Ascending aorta (tissue), 2 donors: ENCODE measurements at places on chromosomes 16 and 17. TPM values are rescaled to one million over a fixed set of nuclear protein-coding genes. Genes with fewer than 3 reads are reported as not detected.

Gene KRT25
- total RNA-seq, result not detected

Gene TEFM
- total RNA-seq, result 0.43 TPM

Gene MFAP4
- total RNA-seq, result 280 TPM

Gene ADGRG1
- 343 TPM for total RNA-seq

Gene DHRS7C
- total RNA-seq, result not detected

Gene RPRML
- not detected for total RNA-seq

Gene ZFHX3
- 34.8 TPM for total RNA-seq

Gene SULT1A1
- 46.2 TPM for total RNA-seq

Gene CDH11
- 145 TPM for total RNA-seq

Gene SDK2
- 8.1 TPM for total RNA-seq

GRCh38 chr16:84260766-84261554 is 21.1 kb upstream of the KCNG4 start:
- H3K27me3 ChIP-seq, result no peaks in the 10 kb centered on the region
- no peak for DNase-seq
- no peaks in the 10 kb centered on the region for H3K36me3 ChIP-seq
- H3K27ac ChIP-seq, result no peak overlapping the region
- no peaks in the 10 kb centered on the region for H3K4me1 ChIP-seq

DNA sequence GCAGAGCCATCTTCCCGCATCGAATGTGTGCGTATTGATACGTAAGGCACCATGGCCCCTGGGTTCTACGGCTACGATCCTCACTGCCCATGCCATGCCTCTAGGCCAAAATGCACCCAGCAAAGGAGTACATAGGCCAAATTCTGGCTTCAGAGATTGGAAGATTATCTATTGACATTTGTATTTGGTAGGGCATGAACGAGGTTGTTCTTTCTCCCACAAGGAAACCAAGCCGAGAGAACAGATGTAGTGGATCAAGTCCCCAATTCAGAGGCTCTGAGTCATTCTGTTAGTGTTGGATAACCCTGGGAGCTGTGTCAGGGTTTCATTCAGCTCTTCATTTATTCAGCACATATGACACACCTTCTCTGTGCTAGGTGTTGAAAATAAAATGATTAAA is 36.5 kb downstream of the HOXB1 start:
- no peak overlapping the region for H3K4me3 ChIP-seq
- H3K27ac ChIP-seq, result no peak overlapping the region
- peaks cover 6% of the 10 kb centered on the region for H3K4me1 ChIP-seq

DNA sequence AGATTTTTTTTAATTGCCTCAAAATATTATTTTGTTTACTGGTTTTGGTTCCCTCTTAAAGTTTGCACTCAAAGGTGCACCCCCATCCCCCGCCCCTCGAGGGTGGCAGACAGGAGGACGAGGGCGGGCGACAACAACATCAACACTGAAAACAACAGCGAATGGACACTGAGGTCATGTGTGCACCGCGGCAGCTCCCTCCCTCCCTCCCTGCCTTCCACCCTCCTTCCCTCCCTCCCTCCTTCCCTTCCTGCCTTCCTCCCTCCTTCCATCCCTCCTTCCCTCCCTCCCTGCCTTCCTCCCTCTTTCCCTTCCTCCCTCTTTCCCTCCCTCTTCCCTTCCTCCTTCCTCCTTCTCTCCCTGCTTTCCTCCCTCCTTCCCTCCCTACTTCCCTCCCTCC is 1.5 kb upstream of the OSGIN1 start:
- no peak overlapping the region for H3K27ac ChIP-seq
- no peaks in the 10 kb centered on the region for H3K36me3 ChIP-seq
- H3K27me3 ChIP-seq, result no peaks in the 10 kb centered on the region
- no peak for DNase-seq

GRCh38 chr17:60971515-60972369 is 294.1 kb downstream of the BCAS3 start:
- H3K4me1 ChIP-seq, result no peaks in the 10 kb centered on the region
- no peak for DNase-seq
- H3K27me3 ChIP-seq, result no peaks in the 10 kb centered on the region
- H3K27ac ChIP-seq, result no peak overlapping the region

DNA sequence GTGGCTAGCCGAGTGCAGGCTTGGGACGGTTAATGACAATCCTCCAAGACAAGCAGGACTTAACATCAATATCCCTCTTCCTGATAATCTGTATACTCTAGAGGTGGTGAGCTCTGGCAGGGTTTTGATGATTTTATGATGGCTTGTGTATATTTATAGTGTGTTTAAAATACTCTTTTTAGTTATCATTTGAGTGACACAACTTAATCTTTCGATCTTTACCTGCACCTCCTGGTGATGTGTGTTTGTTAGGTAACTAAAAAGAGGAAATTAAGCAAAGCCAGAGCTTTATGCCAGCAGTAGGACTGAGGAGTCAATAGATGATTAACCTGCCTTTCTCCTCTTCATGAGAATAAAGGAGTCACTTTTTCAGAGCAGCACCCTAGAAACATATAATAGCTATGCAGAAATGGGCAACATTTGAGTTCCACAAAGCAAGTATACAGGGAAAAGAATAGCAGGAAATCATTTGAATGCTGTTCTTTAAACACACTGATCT is 210.5 kb downstream of the IRX3 start:
- H3K27ac ChIP-seq, result no peak overlapping the region
- no peaks in the 10 kb centered on the region for H3K4me1 ChIP-seq
- H3K27me3 ChIP-seq, result no peaks in the 10 kb centered on the region
- H3K36me3 ChIP-seq, result no peaks in the 10 kb centered on the region

- no peaks in the 10 kb centered on the region for H3K36me3 ChIP-seq
- peak overlapping the region; percentile 84 for H3K4me3 ChIP-seq
- H3K27me3 ChIP-seq, result no peaks in the 10 kb centered on the region
- no peak for DNase-seq
Observed at GRCh38 chr17:29588562-29589411, 661 bp downstream of the GIT1 start.

DNA sequence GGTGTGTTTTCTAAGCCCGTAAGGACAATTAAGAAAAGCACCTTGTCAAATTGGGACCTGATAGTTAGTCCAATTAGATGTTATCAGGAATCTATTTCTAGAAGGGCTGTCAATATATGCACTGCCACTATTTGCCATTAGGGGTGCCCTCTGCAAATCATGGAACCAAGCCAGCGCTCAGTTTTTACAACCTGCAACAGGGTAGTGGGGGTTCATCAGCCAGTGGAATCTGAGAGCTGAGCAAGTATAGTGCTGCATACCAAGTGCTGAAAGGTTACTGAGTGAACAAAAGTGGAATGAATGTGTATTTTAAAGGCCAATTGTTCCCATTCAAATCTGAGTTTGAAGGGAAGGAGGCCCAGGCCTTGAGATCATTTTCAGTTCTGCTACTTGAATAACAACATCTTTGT is 10.4 kb downstream of the PRR11 start:
- no peak for DNase-seq
- no peak overlapping the region for H3K27ac ChIP-seq
- H3K36me3 ChIP-seq, result no peaks in the 10 kb centered on the region
- no peaks in the 10 kb centered on the region for H3K27me3 ChIP-seq

GRCh38 chr16:12583237-12583897 is 220.3 kb downstream of the CPPED1 start:
- no peaks in the 10 kb centered on the region for H3K36me3 ChIP-seq
- H3K27me3 ChIP-seq, result no peaks in the 10 kb centered on the region
- no peak overlapping the region for H3K4me3 ChIP-seq
- no peak overlapping the region for H3K27ac ChIP-seq
- no peak for DNase-seq

GRCh38 chr17:21173543-21173942 is 40.4 kb downstream of the TMEM11 start:
- peaks cover 19% of the 10 kb centered on the region for H3K36me3 ChIP-seq
- H3K4me3 ChIP-seq, result no peak overlapping the region
- peaks cover 5% of the 10 kb centered on the region for H3K4me1 ChIP-seq
- no peaks in the 10 kb centered on the region for H3K27me3 ChIP-seq
- H3K27ac ChIP-seq, result no peak overlapping the region

- no peaks in the 10 kb centered on the region for H3K36me3 ChIP-seq
- DNase-seq, result no peak
- peak overlapping the region; percentile 85 for H3K4me3 ChIP-seq
- H3K27me3 ChIP-seq, result no peaks in the 10 kb centered on the region
- H3K4me1 ChIP-seq, result peaks cover 17% of the 10 kb centered on the region
Observed at GRCh38 chr17:55265311-55266021, 706 bp downstream of the HLF start.

GRCh38 chr17:381941-382643 is 29.5 kb upstream of the RPH3AL start:
- H3K4me3 ChIP-seq, result no peak overlapping the region
- H3K36me3 ChIP-seq, result no peaks in the 10 kb centered on the region
- H3K27me3 ChIP-seq, result no peaks in the 10 kb centered on the region
- H3K4me1 ChIP-seq, result peaks cover 8% of the 10 kb centered on the region
- H3K27ac ChIP-seq, result no peak overlapping the region

DNA sequence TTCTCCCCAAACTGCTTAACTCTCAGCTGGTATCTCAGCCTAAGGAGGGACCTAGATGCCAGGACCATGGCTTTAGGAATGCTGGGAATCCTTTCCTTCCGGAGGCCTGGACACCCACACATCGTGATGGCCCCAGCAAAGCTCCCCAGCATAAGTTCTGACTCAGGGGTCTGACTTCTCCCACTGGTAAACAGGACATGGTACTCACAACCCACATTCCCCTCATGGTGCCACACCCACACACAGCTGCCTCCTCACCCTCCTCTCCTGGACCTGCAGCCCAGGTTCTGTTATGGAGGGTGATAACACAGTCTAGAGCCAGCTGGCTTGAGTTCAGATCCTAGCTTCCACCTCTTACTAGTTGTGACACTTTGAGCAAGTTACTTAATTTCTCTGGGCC is 719 bp upstream of the RNF227 start:
- H3K27ac ChIP-seq, result peak overlapping the region; percentile 92
- H3K4me1 ChIP-seq, result peaks cover 11% of the 10 kb centered on the region
- peaks cover under 1% of the 10 kb centered on the region for H3K36me3 ChIP-seq
- no peak for DNase-seq
- no peaks in the 10 kb centered on the region for H3K27me3 ChIP-seq
- no peak overlapping the region for H3K4me3 ChIP-seq

DNA sequence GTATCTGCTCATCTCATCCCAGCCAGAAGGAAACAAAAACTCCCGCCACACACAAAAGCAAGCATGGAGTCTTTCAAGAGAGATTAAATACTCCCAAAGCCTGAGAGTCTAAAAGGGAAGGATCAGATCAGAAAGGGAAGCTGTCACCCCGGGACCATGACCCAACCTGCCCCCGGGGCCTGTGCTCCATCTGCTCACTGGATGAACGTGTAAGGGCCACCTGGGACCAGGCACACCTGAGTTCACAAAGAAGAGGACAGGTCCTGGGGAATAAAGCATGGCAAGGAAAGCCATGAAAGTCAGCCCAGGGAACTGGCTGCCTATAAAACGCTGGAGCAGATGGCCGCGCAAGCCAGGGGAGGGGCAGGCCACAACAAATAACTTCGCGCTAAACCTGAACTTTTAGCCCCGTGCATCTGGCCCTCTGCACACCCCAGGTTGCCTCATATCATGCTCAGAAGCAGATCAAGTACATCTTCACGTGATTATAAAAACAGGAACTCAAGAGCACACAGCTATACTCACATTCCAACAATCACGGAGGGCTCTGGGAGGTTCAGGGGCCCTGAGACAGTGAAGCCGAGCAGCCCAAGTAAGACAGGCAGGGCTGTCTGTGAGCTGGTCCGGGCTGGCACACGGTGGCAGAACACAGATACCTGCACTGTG is 3.4 kb downstream of the TMEM11 start:
- no peak for DNase-seq
- H3K4me1 ChIP-seq, result peaks cover 8% of the 10 kb centered on the region
- H3K36me3 ChIP-seq, result peaks cover 17% of the 10 kb centered on the region
- H3K4me3 ChIP-seq, result no peak overlapping the region
- H3K27me3 ChIP-seq, result no peaks in the 10 kb centered on the region
- no peak overlapping the region for H3K27ac ChIP-seq

- no peaks in the 10 kb centered on the region for H3K27me3 ChIP-seq
- H3K36me3 ChIP-seq, result peaks cover 17% of the 10 kb centered on the region
- DNase-seq, result peak; percentile 81
- peak overlapping the region; percentile 58 for H3K27ac ChIP-seq
- H3K4me1 ChIP-seq, result no peaks in the 10 kb centered on the region
Observed at GRCh38 chr16:88062341-88063210, 111.3 kb downstream of the BANP start.

- H3K4me1 ChIP-seq, result no peaks in the 10 kb centered on the region
- no peak overlapping the region for H3K27ac ChIP-seq
- H3K36me3 ChIP-seq, result no peaks in the 10 kb centered on the region
- no peak for DNase-seq
- H3K27me3 ChIP-seq, result no peaks in the 10 kb centered on the region
- no peak overlapping the region for H3K4me3 ChIP-seq
Observed at GRCh38 chr16:29675811-29676643, 3.0 kb upstream of the QPRT start.

DNA sequence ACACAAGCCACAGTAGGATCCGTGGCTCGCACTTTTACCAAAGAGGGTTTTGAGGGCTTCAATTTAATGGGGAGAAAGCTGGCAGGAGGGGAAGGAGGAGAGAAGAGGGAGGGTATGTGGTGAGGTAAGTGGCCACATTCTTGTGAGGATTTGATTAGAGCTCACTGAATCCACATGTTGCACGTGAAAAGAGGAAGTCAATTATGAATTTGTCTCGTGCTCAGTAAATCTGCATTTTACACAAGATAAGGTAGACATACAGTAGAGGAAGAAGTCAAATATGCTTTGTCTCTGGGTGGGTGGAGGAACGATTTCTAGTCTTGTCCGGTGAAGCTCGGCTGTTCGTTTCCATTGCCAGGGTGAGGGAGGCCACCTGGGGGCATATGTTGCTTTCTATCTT is 862 bp downstream of the ZNF232 start:
- no peak for DNase-seq
- H3K27ac ChIP-seq, result no peak overlapping the region
- peaks cover 4% of the 10 kb centered on the region for H3K27me3 ChIP-seq
- no peaks in the 10 kb centered on the region for H3K4me1 ChIP-seq
- H3K36me3 ChIP-seq, result peaks cover 39% of the 10 kb centered on the region

- no peaks in the 10 kb centered on the region for H3K4me1 ChIP-seq
- H3K27me3 ChIP-seq, result no peaks in the 10 kb centered on the region
- H3K4me3 ChIP-seq, result no peak overlapping the region
- no peaks in the 10 kb centered on the region for H3K36me3 ChIP-seq
- no peak overlapping the region for H3K27ac ChIP-seq
Observed at GRCh38 chr17:55134486-55135157, 130.1 kb upstream of the HLF start.

DNA sequence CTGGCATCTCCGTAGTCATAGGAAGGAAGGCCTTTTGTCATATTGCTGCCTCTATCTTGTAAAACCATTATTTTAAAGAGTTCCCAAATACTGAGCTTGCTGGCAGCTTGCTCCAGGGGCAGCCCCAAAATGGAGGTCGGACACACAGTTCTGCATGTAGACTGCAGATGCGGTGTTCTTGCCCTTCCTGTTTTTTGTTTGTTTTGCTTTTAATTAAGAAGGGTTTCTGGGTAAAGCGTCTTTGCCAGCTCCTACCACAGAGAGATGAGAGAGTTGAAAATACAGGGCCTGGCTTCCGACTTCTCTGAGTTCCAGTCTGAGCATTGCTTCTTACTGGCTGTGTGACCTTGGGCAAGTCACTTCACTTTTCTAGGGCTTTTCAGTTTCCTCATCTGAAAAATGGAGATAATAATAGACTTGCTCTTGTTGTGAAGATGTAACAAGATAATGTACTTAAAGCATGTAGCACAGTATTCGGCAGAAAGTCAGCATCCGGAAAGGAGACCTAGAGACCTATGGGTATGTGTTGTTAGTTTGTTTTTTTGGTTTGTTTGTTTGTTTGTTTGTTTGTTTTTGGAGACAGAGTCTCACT is 67.8 kb upstream of the GSE1 start:
- no peak overlapping the region for H3K4me3 ChIP-seq
- no peaks in the 10 kb centered on the region for H3K36me3 ChIP-seq
- peaks cover 2% of the 10 kb centered on the region for H3K4me1 ChIP-seq
- no peak for DNase-seq
- H3K27ac ChIP-seq, result no peak overlapping the region
